Activated T-helper 1 cell treated with anti-CD3 and anti-CD28 coated beads, Interleukin-2, amount 50 U/mL, for 16 hours (primary cell): ENCODE measurements at places on chromosomes 2 and 18.
A peak's percentile ranks its signal among the peaks of the same experiment; 100 is the strongest.

DNA sequence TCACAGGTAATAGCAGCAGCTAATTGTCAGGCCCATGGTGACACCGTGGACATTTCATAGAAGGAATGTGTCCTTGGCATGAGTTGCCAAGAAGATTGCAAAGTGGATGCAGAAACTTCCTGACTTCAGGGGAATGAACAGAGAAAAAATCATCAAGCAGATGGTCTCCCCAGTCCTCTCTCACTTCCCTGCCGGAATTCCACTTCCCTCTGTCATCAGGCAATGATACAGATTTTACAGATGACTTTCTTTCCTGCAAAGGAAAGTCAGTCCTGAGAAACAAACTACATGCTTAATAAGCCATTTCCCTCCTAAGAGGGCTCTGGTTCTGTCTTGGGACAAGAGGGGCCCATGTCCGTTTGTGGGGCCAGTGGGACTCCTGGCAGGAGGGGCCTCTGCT, 45.7 kb downstream of the KCNF1 start:
- DNase-seq, result no peak

GRCh38 chr2:12928775-12929401, 212.2 kb downstream of the TRIB2 start:
- no peak for DNase-seq

GRCh38 chr2:18425210-18425703, 135.2 kb downstream of the RDH14 start:
- no peak for DNase-seq

GRCh38 chr2:160989778-160990177, 170.4 kb upstream of the TANK start:
- no peak for DNase-seq

DNA sequence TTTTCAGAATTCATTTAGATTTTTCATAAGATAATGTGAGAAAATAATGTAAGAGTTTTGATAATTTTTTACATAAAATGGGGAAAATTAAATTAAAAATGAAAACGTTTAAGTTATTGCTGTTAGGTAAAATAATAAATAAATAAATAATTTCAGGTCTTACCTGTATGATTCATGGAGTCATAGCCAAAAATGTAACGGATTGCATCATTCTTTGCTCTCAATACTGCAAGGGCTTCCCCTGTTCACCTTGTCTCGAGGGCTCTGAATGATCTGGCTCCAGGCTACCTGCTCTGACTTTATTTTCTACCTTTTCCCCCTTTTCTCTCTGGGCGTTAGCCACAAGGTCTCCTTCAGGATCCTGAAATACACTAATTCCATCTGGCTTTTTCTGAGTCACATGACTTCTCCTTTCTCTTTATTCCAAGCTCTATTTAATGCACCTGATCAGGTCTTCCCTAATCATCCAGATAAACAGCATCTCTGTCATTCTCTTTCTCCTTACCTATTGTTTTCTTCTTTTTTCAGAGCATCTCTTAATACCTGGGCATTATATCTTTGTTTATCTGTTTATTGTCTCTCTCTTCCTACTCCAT, 30.0 kb upstream of the CFAP36 start:
- no peak for DNase-seq

DNA sequence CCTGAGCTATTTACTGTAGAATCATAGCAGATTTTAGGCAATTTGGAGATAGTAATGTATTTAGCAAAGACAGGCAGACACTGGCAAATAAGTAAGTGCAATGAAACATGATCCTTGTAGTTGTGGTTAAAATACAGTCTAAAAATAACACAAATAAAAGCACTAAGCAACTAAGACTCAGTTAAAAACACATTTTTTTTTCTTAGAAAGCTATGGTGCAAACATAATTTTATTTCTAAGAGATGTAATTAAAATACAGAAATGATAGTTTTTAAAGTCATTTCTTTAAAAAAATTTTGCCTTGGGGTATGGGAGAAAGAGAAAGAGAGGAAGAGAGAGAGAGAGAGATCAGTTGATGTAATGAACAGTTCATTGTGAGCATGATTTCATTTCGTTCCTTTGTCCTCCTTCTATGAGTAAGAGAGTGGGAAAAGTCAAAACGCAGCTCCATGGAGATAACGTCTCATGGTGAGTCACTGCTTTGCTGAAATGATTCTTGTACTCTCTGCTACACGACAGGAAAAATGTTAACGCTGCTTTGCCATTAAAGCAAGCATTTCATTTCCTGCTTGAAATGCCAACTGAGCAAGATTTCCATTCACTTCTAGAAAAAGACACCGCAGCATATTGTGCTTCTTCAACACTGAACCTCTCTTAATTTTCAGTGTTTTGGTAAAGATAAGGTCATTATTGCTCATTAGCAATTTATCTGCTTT, 61.3 kb upstream of the PGAP1 start:
- no peak for DNase-seq

GRCh38 chr2:95165371-95166064, at the start of gene ZNF2:
Gene ZNF2 (plus strand): TSS chr2:95165809. CDS start chr2:95176227, 10,418 bp downstream.
- peak; percentile 94 for DNase-seq

GRCh38 chr2:67579806-67580205, 182.7 kb downstream of the ETAA1 start:
- DNase-seq, result no peak

DNA sequence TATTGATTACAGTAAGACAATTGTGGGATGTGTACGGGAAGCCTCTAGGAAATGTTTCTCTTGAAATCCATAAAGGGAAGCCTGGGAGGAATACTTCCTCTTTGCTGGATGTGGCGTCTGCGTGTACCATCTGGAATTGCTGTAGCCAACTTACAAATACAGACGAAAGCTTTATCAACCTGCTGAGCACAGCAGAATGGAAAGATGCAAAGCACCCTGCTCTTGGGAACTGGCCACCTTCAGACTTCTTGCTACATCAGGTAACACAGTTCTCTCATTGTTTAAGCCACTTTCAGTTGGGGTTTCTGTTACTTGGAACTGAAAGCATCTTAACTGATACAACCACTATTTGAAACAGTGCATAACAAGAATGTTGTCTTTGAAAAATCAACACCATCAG, 213.8 kb downstream of the HRH4 start:
- no peak for DNase-seq

- DNase-seq, result no peak
These were observed 88.4 kb upstream of the TMEM247 start for GRCh38 chr2:46390901-46391395.

DNA sequence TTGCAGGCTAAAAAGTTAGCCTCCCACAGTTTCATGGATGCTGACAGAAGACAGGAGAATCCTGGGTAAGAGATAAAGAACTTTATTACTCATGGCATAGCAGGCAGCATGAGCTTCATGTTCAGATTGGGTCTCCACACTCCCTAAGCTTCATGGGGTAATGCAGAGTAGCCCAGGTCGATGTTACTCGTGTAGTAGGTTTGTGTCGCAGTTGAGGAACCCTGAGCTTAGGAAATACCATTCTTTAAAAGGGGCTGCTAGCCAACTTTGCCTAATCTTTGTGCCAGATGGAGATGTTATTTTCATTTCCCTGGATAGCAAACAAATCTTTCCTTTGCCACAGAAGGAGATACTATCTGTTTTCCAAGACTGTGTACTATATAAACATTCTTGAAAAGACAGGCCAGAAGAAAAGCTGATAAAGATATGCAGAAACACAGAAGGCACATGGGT, 117.6 kb downstream of the LTBP1 start:
- DNase-seq, result no peak

DNA sequence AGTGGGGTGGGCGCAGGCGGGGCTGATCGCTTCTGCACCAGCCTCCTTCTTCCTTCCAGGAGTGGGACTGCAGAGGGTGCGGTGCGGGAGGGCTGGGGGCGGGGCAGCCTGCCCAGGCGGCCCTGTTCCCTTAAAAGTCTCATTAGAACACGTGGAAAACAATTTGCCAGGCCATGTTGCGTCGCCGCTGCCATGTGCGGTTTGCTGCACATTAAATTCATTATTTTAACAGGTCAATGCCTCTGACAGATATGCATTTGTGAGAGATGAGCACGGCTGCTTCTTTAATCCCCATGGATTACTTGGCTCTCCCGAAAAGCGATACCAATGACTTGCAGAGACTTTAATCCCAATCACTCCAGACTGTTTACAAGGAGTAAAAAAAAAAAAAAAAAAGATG, 139.0 kb downstream of the CELF4 start:
- DNase-seq, result no peak

DNA sequence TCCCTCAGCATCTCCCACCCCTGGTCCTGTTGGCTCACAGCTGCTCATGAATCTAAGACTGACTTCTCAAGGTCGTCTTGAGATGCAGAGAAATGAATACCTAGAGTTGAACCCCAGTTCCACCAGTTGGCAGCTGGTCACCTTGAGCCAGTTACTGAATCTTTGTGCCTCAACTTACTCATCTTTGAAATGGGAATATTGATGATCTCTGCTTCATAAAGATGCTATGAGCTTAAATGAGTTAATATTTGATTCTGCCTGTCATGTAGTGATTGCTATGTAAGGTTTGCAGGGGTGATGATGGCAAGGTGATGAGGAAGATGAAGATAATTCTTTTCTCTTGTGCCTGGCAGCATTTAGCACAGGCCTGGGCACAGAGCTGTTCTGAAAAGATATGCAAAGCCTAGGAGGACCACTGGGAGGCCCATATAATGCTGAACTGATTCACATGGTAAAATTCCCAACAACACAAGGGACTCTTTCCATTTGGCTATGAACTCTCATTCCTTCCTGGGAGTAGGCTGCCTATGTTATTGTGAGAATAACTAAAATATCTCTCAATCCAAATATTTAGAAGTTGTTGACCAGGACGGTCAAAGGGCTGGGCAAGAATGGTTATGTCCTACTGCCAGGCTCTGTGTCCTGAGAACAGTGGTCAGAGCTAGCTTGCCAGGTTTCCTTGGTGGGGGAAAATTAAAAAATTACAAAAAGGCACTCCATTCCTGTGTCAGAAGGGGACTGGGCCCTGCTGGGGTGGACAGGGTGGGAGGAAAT, 70.9 kb downstream of the APOB start:
- DNase-seq, result no peak

DNA sequence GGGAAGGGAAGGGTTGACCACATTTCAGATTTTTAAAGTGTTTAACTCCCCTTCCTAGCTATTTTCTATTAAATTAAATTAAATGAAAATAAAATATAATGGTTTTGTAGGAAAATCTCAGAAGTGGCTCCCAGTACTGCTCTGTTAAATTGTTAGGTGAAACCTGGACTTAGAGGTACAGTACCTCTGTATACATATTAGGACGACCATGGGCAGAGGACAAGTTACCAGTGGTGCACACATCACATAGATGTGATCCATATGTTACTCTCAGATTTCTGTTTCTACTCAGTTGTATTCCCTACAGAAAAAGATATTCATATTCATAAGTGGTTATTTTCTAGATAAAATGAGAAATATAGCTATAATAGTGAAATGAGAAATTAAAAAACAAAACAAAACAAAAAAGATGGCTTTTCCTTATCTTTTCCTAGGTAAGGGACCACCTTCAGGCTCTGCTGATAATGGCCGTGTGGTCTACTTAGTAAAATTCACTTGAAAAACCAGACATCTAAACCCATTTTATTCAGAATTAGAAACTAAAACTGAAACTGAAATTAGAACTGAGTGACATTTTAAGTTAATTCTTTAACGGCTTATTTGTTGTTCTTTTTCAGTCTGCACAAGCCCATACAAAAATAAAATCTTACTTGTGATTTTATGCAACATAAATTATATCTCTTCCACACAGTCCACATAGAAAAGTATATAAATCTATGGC, 832.5 kb upstream of the CHAC2 start:
- DNase-seq, result no peak

DNA sequence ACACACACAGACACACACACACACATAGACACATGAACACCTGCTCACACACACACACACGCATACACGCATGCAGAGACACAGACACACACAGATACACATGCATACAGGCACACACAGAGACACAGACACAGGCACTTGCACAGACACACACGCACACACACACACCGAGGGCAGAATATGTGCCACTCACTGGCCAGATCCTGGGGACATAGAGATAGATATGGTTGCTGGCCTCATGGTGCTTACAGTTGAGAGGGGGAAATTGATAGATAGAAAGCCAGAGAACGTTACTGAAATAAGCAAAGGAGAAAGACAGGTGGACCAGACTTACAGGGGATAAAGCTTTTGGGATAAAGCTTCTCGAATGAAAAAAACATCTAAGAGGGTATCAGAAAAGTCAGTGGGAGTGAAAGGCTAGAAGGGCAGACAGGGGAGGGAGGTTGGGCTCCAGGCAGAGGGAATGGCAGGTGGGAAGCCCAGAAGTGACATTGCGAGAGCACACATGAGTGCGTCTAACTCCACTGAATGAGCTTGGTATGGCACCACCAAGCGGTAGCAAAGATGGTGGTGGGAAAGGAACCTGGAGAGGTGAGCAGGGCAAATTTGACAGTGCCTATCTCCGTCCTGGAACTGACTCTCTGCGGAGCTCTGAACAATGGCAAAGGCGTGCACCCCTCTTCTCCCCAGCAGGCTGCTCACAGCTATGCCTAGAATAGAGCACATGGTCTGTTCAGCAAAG, 390.1 kb upstream of the TRIB2 start:
- DNase-seq, result no peak
